Activated T-cell treated with anti-CD3 and anti-CD28 coated beads for 4 hours (primary cell): ENCODE measurements at places on chromosomes 2 and 18.

DNA sequence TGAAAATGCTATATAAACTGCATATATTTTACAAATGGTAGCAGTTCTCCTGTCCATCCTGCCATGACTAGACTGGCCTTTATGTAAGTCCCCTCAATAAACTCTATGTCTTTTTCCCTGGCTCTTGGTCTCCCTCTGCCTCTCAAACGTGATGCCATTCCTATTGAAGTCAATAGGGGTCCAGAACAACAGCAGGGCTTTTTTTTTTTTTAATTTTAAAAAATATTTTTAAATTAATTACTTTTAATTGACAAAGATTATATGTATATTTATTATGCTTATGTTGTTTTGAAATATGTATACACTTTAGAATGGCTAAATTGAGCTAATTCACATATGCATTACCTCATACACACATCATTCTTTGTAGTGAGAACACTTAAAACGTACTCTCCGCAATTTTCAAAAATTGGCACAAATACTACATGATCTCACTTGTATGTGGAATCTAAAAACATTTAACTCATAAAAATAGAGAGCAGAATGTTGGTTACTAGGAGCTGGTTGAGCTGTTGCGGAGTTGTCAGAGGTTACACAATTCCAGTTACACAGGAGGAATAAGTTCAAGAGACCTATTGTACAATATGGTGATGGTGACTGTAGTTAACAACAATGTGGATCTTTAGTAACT, 123.1 kb downstream of the LRRTM4 start:
- no peak for DNase-seq

DNA sequence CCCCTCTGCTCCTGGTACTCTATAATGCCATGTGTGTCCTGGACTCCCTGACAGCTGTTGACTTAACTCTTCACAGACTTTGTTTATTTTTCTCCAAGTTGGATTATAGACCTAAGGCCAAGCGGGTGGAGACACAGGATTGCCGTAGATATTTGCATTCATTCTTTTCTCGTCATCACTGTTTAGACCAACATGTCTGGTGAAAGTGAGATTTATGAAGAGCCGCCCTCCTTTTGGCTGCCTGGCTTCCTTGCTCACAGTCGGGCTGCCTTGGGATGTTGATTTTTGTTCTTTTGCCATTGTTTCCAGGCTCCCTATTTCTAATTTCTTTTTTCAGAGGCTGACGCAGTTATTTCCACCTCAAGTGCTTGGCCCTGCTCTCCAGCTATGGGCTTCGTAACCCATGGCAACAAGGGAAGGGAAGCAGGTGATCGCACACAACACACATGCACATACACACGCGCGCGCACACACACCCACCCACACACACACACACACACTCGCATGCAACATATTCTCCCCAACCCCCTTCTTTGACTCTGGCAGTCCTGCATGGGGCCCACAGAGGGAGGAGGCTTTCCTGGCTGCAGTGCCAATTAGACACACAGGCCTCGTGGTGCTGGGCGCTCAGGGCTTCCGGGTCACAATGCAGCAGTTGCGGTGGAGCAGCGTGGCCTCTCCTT, 296.5 kb downstream of the MTX2 start:
- no peak for DNase-seq

GRCh38 chr18:34097312-34097711, 127.4 kb downstream of the NOL4 start:
- DNase-seq = no peak

GRCh38 chr2:207155516-207156444, 10.0 kb downstream of the KLF7 start:
- DNase-seq = no peak

- peak; percentile 11 for DNase-seq
These were observed 1.5 kb downstream of the TTC32 start for GRCh38 chr2:19899985-19900930.

- no peak for DNase-seq
These were observed 20.8 kb downstream of the PRPF40A start for GRCh38 chr2:152696476-152696875.

DNA sequence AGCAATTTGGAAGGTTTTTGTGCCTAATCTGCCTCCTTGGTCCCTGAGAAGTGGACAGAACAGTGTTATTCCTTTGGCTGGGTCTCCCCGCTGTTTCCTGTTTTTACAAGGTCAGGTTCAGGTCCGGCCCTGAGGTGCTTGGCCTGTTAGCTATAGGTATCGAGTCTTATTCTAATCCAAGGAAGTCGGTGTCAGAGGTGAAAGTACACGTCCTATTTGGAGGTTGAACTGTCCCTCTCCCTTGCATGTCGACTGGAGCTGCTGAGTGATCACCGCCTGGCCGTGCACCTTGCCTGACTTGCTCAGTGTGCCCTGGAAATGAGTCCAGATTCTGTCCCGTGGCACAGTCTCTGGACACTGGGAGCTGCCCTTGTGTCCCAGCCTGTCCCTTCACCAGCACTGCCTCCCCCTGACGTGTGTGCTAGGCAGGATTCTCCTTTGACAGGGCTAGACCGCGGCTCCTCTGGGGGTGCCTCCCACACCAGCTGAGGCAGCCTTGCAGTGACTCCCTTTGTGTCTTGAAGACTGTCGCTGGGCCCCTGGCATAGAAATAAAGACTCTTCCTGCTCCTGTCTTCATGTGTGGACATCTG, 65.7 kb upstream of the RBM44 start:
- DNase-seq = no peak

DNA sequence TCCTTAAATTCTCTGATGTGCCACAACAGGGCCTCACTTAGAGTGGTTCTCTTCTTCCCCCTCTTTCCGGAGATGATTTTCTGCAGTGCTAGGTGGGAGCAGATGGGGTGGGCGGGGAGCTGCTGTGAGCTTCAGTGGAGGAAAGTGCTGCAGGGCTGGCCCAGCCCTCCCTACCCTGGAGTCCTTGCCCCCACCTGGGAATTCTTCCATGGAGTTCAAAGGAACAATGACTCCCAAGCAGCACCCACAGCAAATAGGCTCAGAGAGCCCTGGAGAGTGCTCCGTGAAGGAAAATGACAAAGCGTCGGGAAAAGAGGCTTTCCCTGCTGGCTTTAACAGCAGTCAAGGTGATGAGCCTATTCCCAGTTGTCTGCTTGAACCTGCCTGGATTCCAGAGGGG, 28.8 kb downstream of the LOXHD1 start:
- DNase-seq = no peak

GRCh38 chr2:202046572-202046971, 12.9 kb downstream of the FZD7 start:
- no peak for DNase-seq

DNA sequence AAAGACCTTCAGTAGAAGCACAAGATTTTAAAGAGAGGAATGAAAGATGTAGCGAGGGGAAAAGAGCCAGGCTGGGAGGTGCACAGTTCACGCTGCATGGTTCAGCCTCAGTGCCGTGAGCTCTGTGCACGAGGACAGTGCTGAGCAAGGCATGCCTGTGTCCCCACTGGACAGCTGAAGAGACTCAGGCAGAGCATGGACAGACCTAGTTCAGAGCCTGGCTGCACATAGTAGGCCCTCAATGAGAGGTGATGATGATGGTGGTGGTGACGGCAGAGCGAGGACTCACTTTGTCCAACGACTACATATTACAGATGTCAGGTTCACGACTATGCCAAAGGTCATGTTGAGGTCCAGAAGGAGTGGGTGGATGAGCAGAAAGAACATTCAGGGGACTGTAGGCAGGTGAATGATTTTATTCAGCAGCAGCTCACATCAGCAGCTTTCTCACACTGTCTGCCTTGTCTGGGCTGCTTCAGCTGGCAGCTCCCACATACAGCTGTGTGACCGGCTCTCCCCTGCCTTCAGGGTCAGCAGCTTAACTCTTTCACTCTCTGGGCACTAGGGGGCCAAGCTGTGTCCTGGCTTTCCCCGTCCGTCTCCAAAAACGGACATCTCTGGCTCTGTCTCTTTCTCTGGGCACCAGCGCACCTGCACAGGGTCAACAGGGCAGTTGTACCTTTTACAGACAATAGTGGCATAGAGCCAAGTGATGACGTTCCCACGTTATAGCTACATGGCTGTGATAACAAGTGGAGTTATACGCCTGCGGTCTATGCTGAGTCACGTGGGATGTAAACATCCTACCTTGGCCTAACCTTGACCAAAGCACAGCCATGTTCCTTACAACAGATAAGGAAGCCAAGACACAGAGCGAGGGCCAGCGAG, 128.8 kb upstream of the MSH6 start:
- no peak for DNase-seq

- no peak for DNase-seq
These were observed 1.4 kb downstream of the DPYSL5 start for GRCh38 chr2:26849056-26849999.

DNA sequence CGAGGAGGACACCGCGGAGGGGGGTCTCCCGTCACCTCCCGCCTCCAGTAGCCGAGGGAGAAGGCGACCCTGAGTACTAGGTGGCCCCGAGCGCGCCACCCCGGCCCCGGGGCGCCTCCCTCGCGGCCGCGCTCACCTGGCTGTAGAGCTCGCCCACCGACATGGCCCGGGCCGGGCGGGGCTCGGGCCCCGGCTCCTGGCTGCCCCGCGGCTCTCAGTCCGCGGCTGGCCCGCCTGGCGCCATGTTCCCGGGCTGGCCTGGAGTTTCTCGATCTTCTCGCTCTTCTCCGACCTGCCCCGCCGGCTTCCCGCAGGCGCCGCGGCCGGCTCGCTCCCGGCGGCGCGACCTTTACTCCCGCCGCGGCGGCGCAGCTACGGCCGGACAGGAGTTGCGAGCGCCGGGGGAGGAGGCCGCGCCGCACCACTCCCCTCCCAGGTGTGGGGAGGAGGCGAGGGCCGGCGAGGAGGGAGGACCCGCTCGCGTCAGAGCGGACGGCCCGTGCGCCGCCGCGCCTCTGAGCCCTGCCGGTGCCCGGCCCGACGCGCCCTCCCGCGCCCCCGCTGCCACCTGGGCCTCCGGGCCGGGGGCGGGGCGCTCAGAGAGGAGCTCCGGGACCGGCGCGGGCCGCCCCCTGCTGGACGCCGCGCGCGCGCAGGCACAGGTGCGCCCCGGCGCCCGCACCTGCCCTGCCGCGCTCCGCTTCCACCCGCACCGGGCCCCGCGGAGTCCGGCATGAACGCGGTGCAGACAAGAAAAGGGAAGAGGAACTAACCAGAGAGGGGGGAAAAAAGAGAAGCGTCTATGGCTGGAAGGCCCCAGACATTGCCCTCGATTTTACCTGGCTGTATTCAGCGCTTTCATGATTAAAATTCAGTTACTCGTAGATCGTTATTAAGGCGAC, at the start of gene MYO5B:
MYO5B (minus strand) TSS at position 517 of the 902 bp plus-strand sequence; CDS start at position 163, 354 bp downstream.
- DNase-seq = peak; percentile 32

GRCh38 chr2:17302281-17302680, 216.0 kb downstream of the RAD51AP2 start:
- DNase-seq = no peak

GRCh38 chr18:40360558-40360957, 1594.5 kb upstream of the PIK3C3 start:
- DNase-seq = no peak

- no peak for DNase-seq
These were observed 35.9 kb downstream of the NCK2 start for GRCh38 chr2:105780606-105781005.

DNA sequence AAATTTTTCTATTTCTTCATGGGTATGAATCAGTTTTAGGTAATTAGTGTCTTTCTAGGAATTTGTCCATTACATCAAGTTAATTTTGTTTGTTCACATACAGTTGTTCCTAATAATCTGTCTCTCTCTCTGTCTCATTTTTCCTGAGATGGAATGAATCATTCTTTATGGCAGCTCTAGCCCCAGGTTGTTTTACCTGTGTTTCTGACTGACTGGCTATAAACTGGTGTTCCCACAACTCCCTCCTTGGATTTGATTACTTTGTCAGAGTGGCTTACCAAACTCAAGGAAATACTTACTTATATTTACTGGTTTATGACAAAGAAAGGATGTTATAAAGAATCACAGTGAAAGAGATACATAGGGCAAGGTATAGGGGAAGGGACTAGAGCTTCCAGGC, 15.1 kb downstream of the ADNP2 start:
- DNase-seq = no peak

DNA sequence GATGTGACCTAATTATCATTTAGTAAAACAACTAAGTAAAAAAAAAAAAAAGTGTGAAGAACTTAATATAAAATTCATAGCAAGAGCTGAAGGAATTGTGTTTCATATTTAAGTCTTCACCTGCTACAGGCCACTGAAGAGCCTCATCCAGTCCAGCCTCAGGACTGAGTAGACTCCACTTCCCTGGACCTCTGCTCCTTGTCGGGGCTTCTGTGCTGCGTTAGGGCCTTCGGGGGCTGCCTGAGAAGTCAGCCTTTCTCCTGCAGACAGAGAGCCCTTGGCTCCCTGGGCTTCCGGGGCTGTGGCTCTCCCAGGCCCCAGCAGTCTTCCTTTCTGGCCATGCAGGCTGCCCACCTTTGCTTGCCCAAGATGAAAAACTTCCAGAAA, 95.5 kb downstream of the MTCL1 start:
- DNase-seq = no peak

DNA sequence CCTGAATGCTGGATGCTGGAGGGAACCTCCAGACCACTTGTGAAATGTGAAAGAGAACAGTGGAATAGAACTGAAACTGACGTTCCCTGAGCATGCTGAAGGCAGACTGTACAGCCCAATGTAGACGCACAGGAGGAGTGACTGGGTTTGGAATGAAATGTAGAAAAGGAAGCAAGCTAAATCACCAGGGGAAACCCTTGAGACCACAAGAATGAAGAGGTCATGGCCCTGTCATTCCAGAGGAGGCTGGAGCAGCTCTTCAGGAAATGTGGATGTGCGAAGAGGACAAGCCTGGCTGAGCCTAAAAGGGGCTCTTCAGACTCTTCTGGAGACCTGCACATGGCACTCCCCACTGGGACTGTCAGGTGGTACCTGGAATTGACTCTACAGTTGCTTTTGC, 118.5 kb upstream of the ALPP start:
- no peak for DNase-seq

GRCh38 chr18:21479721-21480120, 120.8 kb downstream of the ESCO1 start:
- DNase-seq = no peak

GRCh38 chr18:28863396-28863795, 686.5 kb upstream of the CDH2 start:
- DNase-seq = no peak

DNA sequence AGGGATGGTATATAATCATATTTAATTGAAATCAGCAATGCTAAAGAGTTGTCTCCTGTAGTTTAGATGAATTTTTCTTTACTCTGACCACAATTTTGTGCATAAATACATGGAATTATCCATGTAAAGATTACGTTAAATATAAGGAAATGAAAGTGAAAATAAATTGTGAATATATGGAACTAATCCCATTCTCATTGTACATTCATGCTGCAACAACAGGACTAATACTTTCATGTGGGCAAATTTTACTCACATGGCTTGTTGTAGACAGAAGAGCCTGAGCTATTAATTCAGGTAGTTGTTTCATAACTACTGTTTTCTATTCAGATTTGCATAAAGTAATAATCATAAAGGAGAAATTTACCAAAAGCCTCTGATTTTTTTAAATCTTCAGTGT, 357.8 kb downstream of the ARHGAP15 start:
- no peak for DNase-seq

DNA sequence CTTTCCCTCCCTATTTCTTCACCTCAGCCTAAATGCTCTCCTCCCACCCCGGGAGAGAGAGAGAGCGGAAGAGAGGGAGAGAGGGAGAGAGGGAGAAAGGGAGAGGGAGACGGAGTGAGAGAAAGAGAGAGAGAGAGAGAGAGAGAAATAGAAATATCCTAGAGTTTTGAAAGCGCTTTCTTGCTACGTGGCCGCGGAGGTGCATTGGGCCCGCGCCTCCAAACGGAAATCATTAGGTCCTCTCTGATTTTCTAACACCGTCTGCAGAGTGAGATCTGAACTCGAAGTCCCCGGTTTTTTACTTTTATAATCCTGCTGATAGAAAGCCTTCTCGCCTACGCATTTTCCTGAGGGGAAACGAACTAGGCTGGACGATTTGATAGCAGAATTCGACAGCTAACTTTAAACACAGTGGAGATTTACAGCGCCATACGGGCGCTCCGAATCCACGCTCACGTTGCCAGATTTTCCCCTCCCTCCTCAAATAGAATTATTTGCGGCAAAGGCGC, 903 bp upstream of the EVX2 start:
- DNase-seq = no peak
